ENCODE measurements at places on chromosomes 13 and 19.
A peak's percentile ranks its signal among the peaks of the same experiment; 100 is the strongest.

GRCh38 chr19:45927565-45928261 lies 13.1 kb upstream of the NANOS2 start:
- DNase-seq, result peak; percentile 88

DNA sequence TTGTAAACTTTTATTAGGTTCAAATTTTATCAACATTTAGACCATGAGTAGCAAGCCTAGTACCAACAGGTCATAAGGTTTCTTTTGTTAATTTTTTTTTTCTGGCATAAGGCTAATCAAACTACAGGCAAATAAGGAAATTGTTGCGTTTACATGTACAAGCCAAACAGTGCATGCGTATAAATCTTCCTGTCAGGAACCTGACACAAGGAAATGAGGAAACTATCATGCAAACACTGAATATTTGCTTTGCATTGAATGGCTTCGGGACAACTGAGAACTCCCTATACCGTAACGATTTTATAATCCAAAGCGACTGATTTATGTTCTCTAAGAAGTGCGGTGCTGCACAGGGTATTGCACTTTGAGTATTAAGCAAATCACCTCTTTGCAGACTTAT lies 133.0 kb upstream of the TRPC4 start:
- no peak for DNase-seq

DNA sequence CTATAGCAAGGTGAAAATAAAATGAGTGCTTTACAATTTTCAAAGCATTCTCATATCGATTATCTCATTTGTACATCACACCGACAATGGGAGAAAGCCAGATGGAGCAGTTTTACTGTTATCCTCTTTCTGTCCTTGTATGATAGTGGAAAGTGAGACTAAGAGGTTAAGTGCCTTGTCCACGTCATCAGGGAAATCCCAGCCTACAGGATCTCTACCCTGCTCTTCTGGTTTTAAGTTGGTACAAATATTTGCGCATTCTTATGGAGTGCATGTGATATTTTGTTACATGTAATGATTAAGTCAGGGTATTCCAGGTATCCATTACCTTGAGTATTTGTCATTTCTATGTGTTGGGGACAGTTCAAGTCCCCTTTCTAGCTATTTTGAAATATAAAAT lies 12.4 kb upstream of the ENOX1 start:
- no peak for DNase-seq

DNA sequence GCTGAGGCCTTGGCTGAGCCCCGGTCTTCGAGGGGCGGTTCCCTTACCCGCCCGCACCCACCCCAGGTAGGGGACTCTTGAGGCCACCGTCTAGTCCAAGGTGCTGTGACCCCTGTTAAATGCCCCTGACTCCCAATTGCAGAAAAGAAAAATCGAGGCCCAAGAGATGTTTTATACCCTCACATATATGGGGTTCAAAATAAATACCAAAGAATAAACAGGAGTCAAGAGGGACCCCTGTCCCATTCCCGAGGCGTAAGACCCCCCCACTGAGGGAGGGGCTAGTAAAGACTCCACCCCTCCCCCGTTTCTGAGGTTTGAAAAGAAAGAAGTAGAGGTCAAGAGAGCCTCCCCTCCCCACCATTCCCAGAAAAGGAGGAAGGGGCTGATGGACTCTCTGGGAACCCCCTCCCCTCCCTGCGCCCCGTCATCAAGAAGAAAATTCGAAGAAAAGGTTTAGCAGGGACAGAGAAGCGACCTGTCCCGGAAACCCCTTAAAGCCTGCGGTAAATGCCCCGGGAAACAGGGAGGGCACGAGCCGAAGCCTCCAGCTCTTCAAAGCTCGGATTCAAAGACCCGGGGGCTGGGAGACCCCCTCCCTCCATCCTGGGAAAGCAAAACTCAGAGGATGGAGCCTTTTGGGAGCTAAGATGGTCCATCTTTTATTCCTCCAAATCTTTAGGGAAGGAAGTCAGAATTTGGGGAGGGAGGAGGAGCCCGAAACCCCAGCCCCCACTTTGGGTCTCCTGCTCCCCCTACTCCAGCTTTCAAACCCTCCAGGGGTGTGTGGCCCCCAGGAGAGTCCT lies 755 bp upstream of the RAB3A start:
- DNase-seq, result no peak

- DNase-seq, result peak; percentile 44
Observed at GRCh38 chr19:31312009-31312676, 37.1 kb downstream of the TSHZ3 start.

- DNase-seq, result no peak
Observed at GRCh38 chr13:100395698-100396373, 192.8 kb downstream of the GGACT start.

Data from stimulated activated CD4-positive, alpha-beta T cell treated with anti-CD3 and anti-CD28 coated beads, Interleukin-4, amount 100 ng/mL, for 24 hours (primary cell).